ENCODE measurements at places on chromosomes 1 and 21. TPM values are rescaled to one million over a fixed set of nuclear protein-coding genes. Genes with fewer than 3 reads are reported as not detected.
A peak's percentile ranks its signal among the peaks of the same experiment; 100 is the strongest.

The BGLAP gene
- total RNA-seq, result 0.62 TPM

The IER5 gene
- 3.5 TPM for total RNA-seq

DNA sequence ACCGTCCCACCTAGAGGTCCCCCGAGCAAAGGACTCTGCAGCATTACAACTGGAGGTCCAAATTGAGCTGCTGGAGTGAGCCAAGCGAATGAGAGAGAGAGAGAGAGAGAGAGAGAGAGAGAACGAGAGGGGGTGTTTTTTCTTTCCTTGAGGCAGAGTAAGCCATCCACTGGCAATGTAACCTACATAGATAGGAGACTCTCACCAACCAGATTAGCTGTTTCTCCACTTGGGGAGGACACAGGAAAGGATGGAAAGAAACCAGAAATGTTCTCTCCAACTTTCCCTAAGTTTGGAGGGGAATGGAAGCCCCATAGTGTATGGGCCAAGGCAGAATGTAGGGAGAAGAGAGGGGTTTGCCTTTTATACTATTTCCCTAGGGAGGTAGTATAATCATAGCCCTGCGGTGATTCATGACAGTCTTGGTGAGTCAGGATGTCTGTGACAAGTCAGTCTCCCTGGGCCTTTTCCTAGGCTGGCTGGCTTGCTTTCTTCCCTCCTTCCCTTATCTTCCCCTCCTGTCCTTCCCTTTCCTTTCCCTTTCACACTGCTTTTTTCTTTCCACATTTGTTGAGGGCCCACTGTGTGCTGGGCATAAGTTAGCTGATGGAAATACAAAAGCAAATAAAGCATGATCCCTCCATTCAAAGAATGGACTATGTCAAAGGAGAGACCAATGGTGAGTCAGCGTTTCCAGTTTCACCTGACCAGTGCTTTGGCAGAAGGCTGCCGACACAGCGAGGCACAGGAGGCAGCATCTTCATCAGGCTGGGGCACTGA lies 7.1 kb downstream of the FNDC7 start:
- DNase-seq, result peak; percentile 13

The OR2L5 gene
- total RNA-seq, result not detected

All from HepG2 (cell line).